Adrenal gland (tissue), 19 donors: ENCODE measurements at places on chromosomes 1 and 21.
A peak's percentile ranks its signal among the peaks of the same experiment; 100 is the strongest.

DNA sequence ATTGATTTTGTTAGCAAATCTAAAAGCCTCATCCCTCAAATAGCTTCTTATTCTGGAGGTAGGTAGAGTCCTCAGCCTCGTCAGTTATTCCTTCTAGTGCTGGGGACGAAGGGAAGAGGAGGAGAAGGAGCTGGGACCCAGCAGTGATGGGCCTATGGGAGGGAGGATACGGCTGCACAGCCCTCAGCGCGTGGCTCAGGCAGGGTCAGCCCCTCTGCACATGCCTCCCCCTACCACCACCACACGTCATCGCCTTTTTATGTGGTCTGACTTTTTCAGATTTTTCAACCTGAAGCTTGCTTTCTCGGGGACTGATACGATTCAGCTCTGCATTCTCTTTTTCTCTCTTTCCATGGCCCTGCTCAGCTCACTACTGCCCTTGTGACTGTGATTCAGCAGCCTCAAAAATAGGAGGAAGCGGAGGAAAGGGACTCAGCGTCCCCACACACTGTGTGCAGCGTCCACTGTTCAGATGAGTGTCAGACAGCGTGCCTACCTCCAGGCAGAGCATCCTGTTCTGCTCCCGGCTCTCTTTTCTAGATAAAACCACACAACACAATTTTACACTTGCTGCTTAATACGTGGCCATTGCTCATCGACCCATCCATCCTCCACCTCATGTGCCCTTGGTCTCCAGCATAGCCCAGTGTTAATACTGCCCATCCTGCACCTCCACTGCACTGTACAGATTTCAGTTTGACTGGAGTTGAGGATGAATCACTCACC, 827 bp downstream of the OR2B11 start:
- peak; percentile 25 for DNase-seq

GRCh38 chr1:91836331-91837040, 49.5 kb downstream of the TGFBR3 start:
- DNase-seq, result no peak

- no peak for DNase-seq
Observed at GRCh38 chr1:8631163-8631562, 186.3 kb downstream of the RERE start.

DNA sequence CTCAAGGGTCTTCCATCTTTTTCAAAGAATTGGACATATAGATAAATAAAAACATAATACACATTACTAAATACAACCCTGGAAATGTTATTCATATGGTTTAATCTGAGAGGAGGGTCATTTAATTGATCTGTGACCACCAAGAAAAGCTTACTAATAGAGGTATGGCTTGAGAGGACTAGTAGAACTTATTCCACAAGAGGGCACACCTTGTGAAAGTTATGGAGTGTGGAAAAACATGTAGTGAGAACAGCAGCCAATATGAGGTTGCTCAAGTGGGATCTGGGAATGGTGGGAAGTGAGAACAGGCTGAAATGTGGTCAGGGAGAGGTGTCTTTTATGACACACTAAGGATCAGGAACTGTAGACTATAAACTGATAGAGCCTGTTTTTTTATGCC, 973.5 kb upstream of the B3GALT2 start:
- DNase-seq, result no peak

- DNase-seq, result peak; percentile 16
Observed at GRCh38 chr1:145961109-145961424, 3.2 kb upstream of the LIX1L start.

DNA sequence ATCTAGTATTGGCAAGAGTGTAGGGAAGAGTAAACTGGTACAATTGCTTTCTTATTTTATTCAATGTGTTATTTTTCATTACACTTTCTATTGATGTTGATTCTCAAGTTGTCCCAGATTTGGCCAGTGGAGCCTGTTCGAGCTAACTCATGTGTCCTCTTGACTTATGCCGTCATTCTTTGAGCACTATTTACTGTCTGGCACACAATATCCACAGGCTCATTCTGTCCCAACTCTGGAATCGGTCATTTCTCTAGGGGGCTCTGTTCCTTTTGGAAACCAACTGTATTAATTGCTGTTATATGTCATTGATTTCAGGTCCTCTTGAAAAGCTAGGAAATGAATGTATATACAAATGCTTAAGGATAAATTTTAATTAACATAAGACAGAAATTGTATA, 22.4 kb upstream of the SFPQ start:
- DNase-seq, result no peak

- no peak for DNase-seq
Observed at GRCh38 chr1:6805004-6805416, 19.8 kb downstream of the CAMTA1 start.

DNA sequence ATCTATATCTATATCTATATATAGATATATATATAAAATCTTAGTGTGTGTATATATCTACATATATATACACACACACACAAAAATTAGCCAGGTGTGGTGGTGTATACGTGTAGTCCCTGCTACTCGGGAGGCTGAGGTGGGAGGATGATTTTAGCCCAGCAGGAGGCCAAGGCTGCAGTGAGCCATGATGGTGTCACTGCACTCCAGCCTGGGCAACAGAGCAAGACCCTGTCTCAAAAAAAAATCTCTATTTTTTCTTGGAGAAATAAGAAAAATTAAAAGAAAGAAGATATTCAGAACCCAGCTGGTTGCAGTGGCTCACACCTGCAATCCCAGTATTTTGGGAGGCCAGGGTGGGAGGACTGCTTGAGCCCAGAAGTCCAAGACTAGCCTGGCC, 65.4 kb upstream of the MUTYH start:
- no peak for DNase-seq

DNA sequence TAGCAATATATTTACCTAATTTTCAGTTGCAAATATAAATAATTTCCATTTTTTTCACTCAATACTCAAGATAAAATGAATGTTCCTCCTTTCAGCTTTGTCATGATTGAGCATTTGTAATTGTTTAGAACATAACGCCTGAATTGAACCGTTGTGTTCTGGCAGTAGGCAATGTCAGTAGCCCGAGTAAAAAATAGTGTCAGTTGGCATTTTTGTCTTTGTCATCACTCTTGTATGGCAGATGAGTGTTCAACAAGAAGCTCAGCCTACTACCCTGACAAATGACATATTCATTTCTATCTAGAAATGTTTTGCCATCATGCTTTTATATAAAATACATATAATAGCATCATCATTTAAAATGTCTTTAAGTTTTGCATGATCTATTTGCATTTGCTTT, 691.4 kb upstream of the NCAM2 start:
- DNase-seq, result no peak

DNA sequence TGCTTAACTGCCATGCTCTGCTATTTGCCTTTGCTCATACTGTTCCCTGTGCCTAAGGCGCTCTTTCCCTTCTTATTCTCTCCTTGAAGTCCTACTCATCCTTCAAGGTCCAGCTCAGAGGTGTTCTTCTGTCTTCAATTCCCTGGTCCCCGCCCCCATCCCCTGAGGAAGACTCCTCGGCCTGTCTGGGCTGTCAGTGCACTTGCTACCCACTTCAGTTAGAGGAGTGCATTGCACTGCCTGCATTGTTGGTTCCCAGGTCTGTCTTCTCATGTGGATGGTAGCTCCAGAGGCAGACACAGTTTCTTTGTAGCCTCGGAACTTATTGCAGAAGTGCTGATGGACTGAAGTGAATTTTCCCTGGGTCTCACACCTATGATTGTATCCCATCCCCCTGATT, 194.0 kb downstream of the C1orf94 start:
- no peak for DNase-seq

DNA sequence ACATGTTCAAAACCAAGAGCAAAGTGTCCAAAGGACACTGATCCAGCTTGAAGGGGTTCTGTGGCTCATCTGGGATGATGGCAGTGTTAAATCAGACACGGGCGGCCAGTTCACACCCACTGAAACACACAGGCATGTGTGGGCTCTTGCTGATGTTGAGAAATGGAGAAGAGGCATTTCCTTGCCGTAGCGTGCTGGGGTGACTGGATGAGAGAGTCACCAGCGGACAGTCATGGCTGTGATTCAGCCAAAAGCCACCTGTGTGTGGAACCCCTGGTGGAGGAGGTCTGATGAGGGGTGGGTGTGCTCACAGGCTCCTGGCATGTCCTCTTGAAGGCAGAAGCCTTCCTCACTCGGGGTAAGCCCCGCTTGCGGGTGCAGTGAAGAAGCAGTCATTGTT, 7.2 kb downstream of the C1orf35 start:
- DNase-seq, result peak; percentile 7

GRCh38 chr1:147735423-147735822, 25.0 kb downstream of the GJA5 start:
- no peak for DNase-seq

DNA sequence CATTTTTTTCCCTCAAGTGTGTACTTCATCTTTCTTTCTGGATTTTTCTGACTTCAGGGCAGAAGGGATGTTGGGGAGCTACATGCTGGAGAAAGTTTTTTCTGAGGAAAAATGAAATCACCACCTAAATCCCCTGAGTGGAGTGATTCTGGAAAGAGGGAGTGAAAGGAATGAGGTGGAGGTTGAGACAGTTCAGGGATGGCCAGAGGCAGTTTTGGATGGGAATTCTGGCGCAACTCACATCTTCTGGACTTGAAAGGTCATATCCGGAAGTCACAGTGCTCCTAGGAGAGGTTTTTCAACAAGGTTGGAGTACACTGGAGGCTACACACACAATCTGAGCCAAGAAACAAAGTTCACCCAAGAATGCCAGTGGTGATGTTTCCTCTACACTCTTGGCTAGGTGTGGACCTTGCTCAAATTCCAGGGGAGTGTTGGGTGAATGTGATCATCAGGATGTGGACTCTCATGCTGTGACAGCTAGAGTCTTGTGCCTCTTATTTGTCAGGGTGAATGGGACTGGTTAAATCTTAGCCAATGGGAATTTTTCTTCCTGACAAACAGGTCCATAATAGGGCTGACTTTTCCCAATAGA, 161.5 kb downstream of the HLX start:
- DNase-seq, result no peak

DNA sequence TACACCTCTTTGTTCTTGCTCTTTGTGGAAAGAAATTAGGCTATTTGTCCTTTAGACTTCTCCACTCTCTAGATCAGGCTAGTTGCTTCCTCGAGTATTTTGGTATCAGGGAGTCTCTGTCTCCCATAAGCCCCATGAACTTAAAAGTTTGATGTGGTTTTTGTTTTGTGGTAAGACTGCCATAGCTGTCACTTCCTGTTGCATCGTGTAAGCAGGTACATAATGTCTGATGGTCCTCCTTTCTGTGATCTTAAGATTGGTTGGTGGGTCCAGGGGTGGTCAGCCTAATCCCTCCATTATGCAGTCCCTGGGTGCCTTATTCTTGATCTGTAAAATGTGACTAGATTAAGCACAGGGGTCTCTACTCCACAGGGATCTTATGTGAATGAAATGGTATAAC, 23.1 kb downstream of the CD53 start:
- no peak for DNase-seq

- DNase-seq, result no peak
Observed at GRCh38 chr21:27189870-27190269, 223.0 kb upstream of the ADAMTS5 start.

GRCh38 chr1:24992761-24993211, 62.7 kb upstream of the RUNX3 start:
- DNase-seq, result no peak

- DNase-seq, result no peak
Observed at GRCh38 chr1:5415606-5416005, 576.6 kb downstream of the NPHP4 start.

- no peak for DNase-seq
Observed at GRCh38 chr1:5343256-5344020, 648.8 kb downstream of the NPHP4 start.

GRCh38 chr1:167409183-167409582, 109.1 kb downstream of the CD247 start:
- no peak for DNase-seq
